WTC11 (cell line): ENCODE measurements at places on chromosomes 3 and 15.

- DNase-seq = no peak
- peaks cover 9% of the 10 kb centered on the region for H3K4me1 ChIP-seq
- no peaks in the 10 kb centered on the region for H3K27me3 ChIP-seq
- no peak overlapping the region for H3K27ac ChIP-seq
- H3K36me3 ChIP-seq = no peaks in the 10 kb centered on the region
- no peak overlapping the region for H3K4me3 ChIP-seq
Observed at GRCh38 chr15:87312221-87312620, 944.3 kb downstream of the NTRK3 start.

GRCh38 chr3:1093217-1093616 is 393 bp downstream of the CNTN6 start:
- DNase-seq = no peak
- H3K27me3 ChIP-seq = peaks cover 4% of the 10 kb centered on the region
- peaks cover 58% of the 10 kb centered on the region for H3K36me3 ChIP-seq
- no peaks in the 10 kb centered on the region for H3K4me1 ChIP-seq
- no peak overlapping the region for H3K4me3 ChIP-seq

DNA sequence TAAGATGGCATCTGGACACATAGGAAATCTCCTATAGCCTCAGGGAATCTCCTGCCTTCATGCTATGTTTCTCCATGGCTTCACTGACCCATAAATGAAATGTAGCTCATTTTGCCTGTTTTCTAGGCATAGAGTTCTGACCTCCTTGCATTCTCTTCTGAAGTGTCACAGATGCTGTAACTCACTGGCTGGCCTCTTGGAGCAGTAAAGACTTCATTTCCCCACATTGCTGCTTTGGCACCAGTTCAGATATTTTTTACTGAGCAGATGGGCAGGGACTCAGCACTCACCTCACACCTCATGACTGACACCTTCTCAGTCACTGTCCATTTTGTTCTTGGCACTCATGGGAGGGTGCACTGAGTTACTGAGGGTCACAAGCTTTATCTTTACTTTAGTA is 286.7 kb upstream of the TGFBR2 start:
- peak; percentile 25 for DNase-seq
- no peaks in the 10 kb centered on the region for H3K4me1 ChIP-seq
- no peak overlapping the region for H3K27ac ChIP-seq
- peaks cover 8% of the 10 kb centered on the region for H3K36me3 ChIP-seq

- H3K27me3 ChIP-seq = no peaks in the 10 kb centered on the region
- H3K36me3 ChIP-seq = peaks cover 13% of the 10 kb centered on the region
Observed at GRCh38 chr3:138065949-138066348, 49.5 kb downstream of the DZIP1L start.

DNA sequence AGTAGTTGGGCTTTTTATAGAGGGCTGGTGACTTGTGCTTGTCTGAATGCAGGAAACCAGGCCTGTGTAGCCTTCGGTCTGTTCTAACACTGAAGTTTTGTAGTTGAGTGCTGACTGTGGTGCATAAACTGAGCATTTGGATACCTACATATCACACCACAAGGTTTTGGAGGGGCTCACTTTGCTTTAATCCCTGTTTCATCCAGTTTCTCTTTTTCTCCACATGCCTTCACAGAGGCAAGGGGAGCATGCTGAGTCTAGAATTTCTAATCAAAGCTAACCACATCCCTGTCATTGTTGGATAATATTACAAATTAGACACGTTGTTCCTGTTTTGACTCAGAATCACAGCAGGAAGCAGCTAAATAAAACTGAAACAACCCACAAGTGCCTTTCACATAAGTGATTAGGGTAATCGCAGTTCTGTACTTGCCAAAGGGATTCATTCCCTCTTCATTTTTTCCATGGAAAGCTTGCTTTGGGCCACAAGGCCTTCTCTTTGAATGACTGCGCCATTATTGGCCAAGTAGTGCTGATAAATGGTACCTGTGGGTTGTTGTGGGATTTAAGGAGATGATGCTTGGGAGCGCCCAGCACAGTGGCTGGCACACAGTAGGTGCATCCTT is 48.9 kb downstream of the TGFBR2 start:
- H3K4me3 ChIP-seq = no peak overlapping the region
- peaks cover 57% of the 10 kb centered on the region for H3K36me3 ChIP-seq
- H3K27ac ChIP-seq = no peak overlapping the region
- H3K27me3 ChIP-seq = no peaks in the 10 kb centered on the region
- peaks cover 33% of the 10 kb centered on the region for H3K4me1 ChIP-seq

- no peaks in the 10 kb centered on the region for H3K36me3 ChIP-seq
- no peak for DNase-seq
- no peak overlapping the region for H3K27ac ChIP-seq
- no peaks in the 10 kb centered on the region for H3K4me1 ChIP-seq
Observed at GRCh38 chr3:163438760-163439159, 1639.5 kb downstream of the SI start.

- no peak overlapping the region for H3K4me3 ChIP-seq
- no peak for DNase-seq
- H3K4me1 ChIP-seq = peaks cover 40% of the 10 kb centered on the region
Observed at GRCh38 chr15:80732167-80732566, 37.1 kb downstream of the ABHD17C start.
